Amniotic stem cell (primary cell): ENCODE measurements at places on chromosomes 5 and 9.

- DNase-seq: no peak
Observed at GRCh38 chr5:112401924-112402323, 17.2 kb downstream of the EPB41L4A start.

DNA sequence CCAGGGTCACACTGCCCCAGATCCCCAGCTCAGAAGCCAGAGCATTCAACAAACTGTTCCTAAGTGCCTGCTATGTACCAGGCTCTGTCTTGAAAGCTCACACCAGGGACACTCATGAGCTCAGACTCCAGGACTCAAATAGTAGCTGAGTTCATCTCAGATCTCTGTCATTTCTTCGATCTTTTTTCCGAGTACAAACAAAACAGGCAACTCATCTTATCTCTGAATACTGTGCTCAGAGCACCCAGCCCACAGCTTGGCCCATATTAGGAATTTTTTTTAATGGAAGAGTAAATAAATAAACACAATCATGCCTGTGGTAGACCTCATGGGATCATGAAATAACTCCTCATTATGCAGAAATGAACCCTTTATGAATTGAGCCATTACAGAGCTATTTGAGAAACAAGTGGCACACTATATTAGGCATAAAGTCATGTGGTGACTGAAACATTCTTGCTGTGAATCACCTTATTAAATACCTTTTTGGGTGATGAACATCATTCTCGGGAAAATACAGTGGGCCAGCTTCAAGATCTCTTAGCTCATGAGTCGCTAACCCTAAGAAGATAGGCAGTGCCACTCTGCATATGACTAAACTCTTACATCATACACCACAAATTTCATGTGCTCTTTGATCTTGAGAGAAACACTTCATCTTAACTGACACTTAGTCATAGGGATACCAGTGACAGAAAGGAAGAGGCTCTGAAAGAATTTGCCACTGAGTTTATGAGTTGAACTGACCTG, 9.9 kb downstream of the SH3RF2 start:
- DNase-seq: peak; percentile 39

DNA sequence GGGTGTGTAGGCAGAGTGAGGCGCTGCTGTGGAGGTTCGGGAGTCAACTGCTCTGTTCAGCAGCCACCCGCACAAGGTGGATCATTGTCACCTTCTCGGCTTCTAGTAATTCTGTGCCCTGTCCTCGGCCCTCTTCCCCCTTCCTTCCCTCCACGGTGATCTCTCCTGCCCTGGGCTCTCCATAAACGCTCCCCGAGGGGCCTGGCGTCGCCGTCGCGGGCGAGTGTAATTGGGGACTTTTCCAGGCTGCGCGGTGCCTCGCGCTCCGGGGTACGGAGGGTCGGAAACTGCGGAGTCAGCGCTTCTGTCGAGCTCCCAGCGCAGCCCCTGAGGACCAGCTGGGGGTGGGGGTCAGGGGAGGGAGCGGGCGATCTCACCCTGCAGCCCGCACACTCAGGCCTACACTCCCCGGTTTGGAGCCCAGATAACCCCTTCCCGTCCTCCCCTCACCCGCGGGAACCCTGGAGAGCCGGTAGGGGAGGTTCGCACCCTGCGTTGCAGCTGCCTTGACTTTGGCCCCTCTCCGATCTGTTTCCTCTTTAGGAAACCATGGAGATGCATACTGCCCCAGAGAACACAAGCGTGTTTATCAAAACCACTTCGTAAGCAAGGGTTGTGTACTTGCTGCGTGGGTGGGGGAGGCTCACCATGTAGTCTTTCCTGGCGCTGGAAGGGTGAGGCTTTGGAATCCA, 188.3 kb upstream of the ZNF618 start:
- DNase-seq: no peak

- DNase-seq: no peak
Observed at GRCh38 chr9:121577166-121577565, 74.3 kb upstream of the DAB2IP start.

DNA sequence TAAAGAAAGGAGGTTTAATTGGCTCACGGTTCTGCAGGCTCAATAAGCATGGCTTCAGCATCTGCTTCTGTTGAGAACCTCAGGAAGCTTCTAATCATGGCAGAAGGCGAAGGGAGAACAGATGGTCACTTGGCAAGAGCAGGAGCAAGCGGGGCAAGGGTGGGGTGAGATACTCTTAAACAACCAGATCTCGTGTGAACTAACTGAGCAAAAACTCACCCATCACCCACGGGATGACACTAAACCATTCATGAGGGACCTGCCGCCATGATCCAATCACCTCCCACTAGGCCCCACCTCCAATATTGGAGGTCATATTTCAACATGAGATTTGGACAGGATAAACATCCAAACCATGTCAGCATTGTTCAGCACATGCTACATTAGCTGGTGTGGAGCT, 89.1 kb upstream of the HAND1 start:
- DNase-seq: no peak

DNA sequence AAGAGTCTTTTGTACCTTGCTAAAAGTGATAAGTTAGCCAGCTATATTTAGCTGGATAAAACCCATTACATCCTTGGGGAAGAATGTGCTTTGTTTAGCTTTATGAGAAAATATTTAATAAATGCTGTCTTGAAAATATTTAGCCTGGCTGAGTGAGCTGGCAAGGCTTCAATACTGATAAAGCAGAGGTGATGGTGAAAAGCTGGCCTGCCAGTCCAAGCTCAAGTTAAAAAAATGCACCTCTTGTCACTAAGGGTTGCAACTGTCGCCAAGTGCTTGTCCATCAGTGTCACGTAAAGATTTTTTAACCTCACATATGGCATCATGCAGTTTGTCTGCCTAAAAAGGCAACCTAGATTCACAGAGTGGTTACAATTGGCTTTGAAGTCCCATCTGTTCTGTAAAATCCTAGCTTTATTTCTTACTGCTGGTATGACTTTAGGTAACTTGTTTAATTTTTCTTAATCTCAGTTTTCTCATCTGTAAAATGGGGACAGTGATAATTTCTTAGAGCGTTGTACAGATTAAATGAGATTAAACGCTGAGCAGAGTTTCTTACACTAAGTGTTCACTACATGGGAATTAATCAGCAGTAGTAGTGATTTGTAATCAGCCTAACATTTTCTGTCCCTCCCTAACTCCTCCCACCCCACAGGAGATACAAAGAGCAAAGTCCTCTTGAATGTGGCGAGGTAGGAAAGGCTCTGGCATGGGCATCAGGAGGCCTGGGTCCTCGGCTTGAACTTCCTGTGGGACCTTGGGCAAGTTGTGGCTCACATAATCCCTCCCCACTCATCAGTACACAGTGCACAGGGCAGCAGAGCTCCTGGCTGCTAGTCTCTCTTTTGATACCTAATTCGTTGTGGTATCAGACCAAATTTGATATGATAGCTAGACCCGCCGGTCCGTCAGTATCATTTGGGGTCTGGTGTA, 48.7 kb downstream of the PIK3R1 start:
- DNase-seq: no peak

DNA sequence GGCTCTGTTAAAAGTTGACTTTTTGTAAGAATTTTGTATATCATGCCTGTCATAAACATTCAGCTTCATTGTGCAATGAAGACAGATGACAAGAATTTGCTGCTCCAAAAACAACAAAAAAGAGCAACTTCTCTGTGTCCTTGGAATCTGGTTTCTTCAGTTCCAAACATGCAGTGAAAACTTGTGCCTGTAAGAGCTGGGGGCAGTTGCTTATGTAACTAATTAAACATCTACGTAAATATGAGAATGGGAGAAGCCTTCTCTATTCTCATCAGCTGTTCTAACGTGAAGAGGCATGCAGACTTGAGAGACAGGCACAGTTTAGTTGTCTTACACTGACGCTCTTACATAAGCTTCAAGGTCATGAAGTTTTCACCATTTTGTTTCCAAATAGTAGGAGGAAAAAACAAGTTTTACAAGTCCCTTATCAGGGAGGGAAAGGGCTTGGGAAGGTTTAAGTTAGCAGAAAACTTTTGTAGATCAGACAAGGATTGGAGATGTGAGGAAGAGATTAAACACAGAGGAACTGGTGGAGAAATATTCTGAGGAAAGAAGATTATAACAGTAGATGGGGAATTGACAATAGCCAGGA, 170.4 kb downstream of the RFK start:
- no peak for DNase-seq

- DNase-seq: no peak
Observed at GRCh38 chr5:68122439-68123328, 92.9 kb upstream of the PIK3R1 start.

DNA sequence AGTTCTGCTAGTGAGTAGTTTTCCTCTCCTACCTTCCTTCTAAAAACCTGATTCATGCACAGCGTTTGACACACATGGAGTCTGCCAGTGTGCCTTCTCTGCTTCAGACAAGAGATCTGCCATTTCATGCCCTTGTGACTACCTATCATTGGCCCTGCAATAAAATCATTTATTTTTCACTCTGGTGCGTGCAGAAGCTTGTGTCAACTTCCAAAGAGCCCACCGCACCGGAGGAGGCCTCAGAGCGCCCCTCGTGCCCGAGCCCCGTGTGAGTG, 13.7 kb downstream of the HNRNPH1 start:
- DNase-seq: no peak

- DNase-seq: no peak
Observed at GRCh38 chr5:154394307-154394706, 51.5 kb upstream of the SAP30L start.

DNA sequence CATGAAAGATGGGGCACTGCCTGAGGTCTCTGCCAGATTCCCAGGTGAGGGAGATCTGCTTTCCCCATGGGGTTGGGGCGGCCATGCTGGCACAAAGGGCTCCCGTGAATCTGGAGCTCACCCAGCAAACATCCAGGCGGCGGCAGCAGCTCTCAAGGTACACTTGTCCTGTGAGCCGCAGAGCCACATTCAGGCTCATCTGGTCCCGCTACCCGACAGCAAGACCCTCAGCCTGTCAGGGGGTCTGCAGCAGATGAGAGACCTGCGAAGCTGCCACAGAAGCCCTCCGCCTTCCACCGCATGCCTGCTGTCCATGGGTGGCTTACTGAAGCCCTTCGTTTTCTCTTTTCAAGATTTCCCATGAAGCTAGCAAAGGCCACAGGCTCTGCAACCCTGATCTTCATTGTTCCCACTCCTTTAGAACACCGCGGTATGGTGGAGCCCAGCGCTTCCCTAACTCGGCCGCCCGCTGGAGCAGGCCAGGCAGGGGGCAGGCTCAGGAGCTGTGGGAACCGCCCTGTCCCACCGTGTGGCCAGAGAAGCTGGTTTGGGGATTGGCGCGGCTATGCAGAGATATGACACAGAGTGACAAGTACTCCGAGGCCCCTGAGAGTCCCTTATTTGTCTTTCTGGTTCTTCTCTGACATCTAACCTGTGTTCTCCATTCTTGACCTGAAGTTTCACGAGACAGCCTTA, 8.8 kb downstream of the LRRC14B start:
- no peak for DNase-seq

DNA sequence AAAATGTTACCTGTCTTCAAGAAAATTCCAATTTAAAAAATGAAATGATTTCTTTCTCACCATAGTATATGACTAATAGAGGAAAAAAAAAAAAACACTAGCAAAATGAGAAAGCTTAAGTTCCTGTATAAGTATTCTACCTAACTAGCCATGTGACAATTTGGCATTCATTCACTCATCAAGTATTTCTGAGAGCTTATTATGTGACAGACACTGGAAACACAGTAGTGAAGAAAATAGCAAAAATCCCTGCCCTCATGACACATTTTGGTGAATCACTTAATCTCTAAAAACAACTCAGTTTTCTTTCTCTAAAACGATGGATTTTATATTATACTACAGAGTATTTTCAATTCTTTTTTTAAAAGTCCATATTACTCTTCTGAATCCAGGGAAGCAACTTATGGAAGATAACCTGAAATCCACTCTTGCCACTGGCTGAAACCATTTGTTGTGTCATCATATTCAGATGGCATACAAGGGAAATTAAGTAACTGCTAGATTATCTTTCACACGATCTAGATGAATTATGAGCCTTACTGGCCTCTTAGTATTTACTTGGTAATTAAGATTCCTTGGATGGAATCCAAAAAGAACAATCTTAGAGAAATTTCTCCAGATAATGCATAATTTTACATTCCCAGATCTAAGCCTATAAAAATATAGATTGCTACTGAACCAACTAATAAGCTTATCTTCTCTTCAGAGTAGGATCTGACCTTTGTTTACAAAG, 5.5 kb downstream of the PTBP3 start:
- DNase-seq: no peak

DNA sequence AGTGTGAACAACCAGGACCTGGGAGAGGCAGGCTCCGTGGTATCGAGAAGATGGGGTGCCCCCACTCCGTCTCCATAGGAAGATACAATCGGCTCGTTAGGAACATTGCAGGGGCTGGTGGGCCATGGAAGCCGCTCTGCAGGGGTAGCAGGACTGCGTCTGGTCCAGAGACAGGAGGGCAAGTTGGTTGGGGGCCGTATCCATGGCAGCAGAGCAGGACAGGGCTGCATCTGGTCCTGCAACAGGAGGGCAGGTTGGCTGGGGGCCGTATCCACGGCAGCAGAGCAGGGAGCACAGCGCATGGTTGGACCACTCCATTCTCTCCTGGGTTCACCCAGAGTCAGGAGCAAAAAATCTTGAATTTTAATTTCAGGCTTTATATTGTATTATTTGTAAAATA, 98.2 kb downstream of the ANKRD33B start:
- no peak for DNase-seq

DNA sequence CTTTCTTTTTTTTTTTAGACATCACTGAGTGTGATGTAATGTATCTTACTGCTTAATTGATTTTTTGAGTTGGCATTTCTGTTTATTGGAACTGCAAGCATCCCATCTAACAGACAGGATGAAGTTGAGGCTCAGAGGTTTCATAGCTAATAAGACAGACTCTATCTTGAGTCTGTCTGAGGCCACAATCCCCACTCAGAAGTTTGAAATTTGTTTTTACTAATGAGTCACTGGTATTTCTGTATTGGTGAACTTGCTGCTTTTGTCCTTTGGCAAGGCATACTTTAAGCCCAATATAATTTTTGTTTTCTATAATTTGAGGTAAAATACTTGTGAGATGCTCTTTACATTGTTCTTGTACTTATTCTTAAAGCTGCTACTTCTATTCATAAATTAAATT, 491.2 kb downstream of the PSAT1 start:
- DNase-seq: no peak

- no peak for DNase-seq
Observed at GRCh38 chr5:61673007-61673735, 341.1 kb downstream of the ZSWIM6 start.

DNA sequence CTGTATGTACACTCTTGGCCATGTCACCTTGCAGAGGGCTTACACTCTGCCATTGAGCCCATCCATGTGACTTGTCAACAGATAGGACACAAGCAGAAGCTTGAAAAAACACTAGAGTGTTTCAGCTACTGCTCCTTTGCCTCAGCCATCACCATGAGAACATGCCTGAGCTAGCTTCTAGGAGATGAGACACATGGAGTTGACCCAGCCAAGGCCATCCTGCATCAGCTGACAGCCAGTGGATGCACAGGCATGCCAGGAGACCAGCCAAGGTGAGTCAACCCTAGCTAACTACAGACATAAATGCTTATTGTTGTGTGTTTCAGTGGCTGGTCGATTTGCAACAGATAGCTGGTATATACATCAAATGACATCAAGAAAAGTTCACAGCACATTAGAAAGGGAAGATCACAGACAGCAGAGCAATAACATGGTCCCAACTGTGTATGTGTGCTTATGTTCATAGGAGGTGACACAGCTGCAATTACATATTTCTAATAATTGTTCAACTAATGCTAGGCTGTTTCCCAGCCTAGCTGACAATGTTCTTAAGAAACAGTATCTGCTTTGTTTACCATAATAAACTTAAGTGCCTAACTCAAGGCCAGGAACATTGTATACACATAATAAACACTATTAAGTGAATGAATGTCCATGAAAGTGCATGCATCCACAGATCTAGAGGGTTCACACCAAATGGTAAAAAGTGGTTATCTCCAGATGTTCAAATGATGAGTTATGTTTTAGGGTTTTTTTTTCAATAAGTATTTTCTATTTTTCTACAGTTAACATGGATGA, 105.7 kb downstream of the SPOCK1 start:
- no peak for DNase-seq
